ENCODE measurements at places on chromosomes 7 and 10.

DNA sequence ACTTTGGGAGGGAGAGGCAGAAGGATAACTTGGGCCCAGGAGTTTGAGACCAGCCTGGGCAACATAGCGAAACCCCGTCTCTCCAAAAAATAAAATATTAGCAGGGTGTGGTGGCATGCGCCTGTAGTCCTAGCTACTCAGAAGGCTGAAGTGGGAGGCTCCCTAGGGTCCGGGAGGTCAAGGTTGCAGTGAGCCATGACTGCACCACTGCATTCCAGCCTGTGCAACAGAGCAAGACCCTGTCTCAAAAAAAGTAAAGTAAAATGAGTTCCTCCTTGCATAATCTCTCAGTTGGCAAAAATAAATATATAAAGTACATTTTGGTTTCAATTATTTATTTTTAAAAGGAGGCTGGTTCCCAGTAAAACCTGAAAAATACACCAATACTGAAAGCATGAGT, 11.8 kb downstream of the NANOS1 start:
- DNase-seq: no peak

- DNase-seq: no peak
Observed at GRCh38 chr7:18520450-18521235, 25.1 kb downstream of the HDAC9 start.

DNA sequence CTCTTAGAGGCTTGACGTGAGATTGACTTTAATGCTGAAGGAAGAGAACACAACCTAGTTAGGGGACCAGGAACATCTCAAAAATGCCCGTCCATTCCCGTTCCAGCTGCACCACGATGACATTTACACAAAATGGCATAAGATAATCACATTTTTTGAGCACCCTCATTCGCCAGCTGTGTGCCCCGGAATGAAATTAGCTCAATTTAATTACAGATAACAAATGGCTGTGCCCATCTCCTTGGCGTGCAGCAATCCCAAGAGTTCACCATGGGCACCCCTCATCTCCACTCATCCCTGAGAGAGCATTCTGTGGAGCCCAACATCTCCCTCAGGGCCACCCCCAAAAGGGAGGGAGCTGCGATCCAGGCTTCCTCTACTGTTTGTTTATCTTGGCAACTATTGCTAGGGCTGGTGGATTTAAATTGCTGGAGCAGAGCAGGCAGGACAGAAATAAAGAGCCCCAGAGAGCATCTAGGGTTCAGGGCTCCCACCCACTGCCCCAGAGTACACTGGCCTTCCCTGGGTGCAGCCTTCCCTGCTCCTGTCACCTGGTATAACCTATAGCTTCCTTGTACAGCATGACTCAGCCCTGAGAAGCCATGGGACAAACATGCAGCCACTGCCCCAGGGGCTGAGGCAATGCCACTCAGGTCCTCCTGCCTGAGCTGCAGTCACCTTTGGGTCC, 263.5 kb downstream of the ZEB1 start:
- DNase-seq: no peak

DNA sequence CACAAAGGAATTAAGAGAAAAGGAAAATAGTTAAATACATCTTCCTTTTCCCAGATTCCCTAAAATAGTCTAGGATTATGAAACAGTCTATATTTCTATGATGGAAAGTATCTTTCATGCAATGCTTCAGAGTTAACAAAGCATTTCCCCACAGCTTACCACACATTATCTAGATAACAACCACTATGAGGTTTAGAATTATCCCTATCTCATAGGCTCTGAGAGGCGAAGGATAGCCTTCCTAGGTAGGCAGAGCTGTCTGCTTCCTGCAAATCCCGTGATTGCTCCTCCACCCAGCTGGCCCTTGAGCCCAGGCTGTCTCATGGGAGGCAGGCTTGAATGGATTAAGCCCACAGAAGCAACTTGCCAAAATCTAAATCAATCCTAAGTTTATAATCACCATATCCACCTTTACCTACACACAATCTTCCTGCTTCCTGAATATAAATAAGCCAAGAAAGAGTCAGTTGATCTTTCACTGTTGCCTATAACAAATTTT, 321.4 kb upstream of the AOAH start:
- no peak for DNase-seq

GRCh38 chr7:73452999-73453635, 19.5 kb downstream of the FZD9 start:
- no peak for DNase-seq

- DNase-seq: no peak
Observed at GRCh38 chr10:71603150-71603549, 116.4 kb downstream of the C10orf105 start.

DNA sequence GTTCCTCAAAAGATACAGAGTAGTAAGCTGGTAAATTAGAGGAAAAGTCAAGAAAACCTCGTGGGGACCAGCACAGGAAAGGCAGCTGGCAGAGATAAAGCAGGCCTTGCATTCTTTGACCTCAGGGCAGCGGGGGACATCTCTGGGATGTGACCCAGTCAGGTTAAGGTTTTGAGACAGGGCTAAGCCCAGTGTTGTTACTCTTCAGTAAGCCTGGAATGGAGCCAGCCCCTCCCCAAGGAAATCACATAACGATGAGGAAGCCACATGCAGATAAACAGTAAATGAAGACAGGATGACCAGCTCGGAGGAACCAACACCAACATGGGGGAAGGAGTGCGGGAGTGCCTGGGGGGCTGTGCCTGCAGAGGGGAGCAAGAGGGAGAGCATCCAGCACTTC, 99.6 kb downstream of the JAZF1 start:
- no peak for DNase-seq

GRCh38 chr7:30684351-30684750, 2.1 kb upstream of the CRHR2 start:
- no peak for DNase-seq

DNA sequence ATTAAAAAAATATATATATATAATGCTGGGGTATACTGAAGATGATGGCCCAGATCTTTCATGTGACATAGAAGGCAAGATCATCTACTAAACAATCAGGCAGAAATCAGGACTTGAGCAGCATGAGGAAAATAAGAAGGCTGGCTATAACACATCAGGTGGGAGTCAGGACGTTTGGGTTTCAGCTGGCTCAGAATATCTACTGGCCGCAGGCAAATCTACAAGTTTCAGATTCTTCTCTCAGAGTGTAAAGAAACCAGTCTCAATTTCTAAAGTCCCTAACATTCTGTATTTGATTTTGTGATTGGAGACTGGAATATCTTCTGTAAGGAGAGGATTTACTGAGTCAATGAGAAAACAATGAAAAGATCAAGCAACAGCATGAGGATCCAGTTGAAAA, 37.7 kb upstream of the FAM3C start:
- no peak for DNase-seq

Measured in cortex of kidney (tissue), 1 donor.